ENCODE measurements at places on chromosomes 13 and 19. TPM values are rescaled to one million over a fixed set of nuclear protein-coding genes. Genes with fewer than 3 reads are reported as not detected.

SOX1 gene
- total RNA-seq = not detected

C19orf73 gene
- total RNA-seq = 0.64 TPM

C5AR1 gene
- 4.5 TPM for total RNA-seq

TEX26 gene
- not detected for total RNA-seq

CLDND2 gene
- total RNA-seq = 1.5 TPM

MISP gene
- total RNA-seq = not detected

DNA sequence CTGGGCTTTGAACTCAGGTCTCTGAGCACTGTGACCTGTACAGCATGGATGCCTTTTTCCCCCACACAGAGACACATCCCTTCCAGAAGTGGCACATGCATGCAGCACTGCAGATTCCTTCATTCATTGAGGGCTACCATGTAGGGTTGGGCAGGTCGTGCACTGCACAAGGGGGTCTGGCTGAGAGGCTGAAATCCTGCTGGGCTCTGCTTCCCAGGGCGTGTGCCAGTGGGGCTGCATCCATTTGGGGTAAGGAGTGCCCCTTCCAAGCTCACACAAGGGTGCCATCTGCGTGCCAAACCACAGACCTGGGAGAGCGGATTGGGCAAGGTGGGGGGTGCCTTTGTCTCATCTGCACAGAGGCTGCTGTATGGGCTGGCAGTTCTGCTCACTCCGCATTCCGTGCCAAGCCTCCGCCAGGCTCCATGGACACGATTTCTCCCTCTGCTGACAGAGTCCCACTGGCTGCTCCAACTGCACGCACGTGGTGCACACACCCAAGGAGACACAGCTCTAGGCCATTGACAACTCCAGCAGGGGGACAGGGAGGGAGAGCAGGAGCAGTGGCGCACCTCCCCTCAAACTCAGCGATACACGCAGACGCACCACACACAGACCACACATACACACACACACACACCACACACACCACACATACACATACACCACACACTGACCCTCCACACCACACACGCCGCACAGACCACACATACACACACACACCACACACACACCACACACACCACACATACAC, 4.5 kb upstream of the SHISA7 start:
- DNase-seq = no peak
- no peak overlapping the region for H3K27ac ChIP-seq
- peaks cover 77% of the 10 kb centered on the region for H3K27me3 ChIP-seq
- no peak overlapping the region for H3K4me3 ChIP-seq
- H3K4me1 ChIP-seq = peaks cover 11% of the 10 kb centered on the region

DNA sequence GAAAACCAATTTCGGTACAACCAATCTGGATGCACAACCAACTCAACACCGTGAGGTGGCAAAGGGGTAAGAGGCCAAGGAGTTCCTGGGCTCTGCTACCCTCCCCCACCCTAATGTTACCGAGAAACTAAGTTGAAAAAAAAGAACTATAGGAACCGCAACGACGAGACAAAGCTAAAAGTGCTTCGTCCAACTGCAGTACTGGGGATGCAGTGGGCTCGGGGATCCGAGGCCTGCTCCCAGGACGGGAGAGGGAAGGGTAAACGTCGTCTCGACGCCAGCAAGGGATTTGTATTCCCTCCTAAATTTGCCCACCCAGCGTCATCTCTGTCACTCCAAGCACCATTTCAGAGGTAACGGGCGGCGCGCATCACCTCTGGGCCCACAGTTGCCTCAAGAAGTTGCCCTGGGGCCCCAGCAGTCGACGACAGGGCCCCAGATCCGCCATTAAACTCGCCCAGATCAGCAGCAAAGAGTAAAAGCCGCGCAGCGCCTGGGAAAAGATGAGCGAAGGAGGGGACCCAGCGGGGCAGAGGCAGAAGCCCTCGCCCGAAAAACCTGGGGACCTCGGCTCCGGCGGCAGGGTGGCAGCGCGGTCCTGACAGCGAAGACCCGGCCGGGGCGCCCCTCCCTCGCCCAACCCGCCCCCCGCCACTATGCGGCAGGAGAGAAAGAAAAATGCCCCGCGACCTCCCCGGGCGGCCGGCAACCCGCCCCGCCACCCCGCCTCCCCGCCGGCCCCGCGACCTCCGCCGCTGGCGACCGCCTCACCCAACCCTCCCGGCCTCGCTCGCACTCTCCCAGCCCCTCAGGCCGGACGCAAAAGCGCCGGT, 752 bp downstream of the ZMYM5 start:
- peak overlapping the region; percentile 96 for H3K4me3 ChIP-seq
- DNase-seq = peak; percentile 29
- peaks cover 17% of the 10 kb centered on the region for H3K36me3 ChIP-seq

DNA sequence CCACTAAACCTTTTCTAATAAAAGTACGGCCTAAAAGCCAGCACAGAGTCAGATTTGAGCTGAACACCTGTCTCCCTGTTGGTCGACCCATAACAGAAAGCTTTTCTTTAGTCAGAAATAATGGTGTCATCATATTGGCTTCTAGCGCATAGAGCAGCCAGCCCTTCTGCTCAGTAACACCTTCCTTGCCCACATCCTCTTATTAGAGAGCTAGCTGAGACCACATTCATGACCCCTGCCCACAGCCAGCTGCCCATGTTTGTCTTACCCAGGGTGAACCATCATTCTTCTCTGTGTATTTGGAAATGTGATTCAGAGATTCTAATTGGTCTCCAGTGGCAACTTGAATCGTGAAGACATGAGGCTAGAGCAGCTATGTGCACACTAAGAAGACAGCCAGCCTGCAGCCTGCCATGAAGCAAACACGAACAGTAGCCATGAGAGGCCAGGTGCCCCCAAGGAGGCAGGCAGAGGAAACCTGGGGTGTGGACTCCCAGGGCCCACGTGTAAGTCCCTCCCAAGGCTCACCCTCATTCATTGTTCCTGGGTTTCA, 82.3 kb upstream of the PDCD5 start:
- H3K4me1 ChIP-seq = no peaks in the 10 kb centered on the region
- no peaks in the 10 kb centered on the region for H3K36me3 ChIP-seq
- no peak overlapping the region for H3K4me3 ChIP-seq

DNA sequence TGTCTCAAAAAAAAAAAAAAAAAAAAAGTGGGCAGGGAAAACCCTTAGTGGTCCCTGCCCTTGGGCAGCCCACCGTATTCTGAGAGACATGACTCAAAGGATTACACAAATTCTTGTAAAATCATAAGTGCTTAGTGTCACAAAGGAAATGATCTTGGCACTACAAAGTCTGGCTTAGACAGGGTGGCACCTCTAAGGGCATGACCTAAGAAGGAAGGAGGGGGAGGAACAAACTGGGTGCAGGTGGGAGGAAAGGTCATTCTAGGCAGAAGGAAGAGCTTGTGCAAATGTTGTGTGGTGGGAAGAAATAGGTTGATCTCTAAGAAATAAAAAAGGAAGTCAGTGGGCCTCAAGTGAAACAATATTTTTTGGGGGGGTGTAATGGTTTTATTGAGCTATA, 10.4 kb downstream of the PNPLA6 start:
- H3K36me3 ChIP-seq = peaks cover 72% of the 10 kb centered on the region
- H3K27me3 ChIP-seq = no peaks in the 10 kb centered on the region
- H3K27ac ChIP-seq = no peak overlapping the region
- H3K4me1 ChIP-seq = no peaks in the 10 kb centered on the region
- H3K4me3 ChIP-seq = no peak overlapping the region
- no peak for DNase-seq

DNA sequence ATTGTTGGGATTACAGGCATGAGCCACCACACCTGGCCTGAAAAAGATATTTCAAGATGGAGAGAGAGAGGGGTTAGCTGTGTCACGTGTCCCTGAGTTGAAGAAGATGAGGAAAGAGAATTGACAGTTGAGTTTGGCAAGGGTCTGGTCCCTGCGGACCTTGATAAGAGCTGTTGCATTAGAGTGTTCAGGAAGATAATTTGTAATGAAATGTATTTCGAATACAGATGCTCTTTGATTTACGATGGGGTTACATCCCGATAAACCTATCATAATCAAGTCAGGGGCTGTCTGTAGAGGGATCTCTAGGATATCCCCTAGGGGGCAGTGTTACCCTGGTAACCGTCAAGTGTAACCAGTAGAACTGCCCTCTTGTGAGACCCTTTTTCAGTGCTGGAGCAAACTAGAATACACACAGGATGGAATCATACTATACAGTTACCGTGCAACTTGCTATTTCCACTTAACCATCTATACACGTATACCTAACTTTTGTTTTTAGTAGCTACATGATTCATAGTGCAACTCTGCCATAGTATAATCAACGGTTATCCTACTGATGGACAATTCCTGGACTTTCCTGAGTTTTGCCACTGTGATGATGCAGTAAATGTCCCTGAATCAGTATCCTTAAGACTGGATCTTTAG, 1.5 kb upstream of the ELOF1 start:
- H3K4me3 ChIP-seq = peak overlapping the region; percentile 85
- DNase-seq = peak; percentile 58
- H3K27ac ChIP-seq = no peak overlapping the region
- peaks cover 19% of the 10 kb centered on the region for H3K4me1 ChIP-seq
- no peaks in the 10 kb centered on the region for H3K27me3 ChIP-seq

DNA sequence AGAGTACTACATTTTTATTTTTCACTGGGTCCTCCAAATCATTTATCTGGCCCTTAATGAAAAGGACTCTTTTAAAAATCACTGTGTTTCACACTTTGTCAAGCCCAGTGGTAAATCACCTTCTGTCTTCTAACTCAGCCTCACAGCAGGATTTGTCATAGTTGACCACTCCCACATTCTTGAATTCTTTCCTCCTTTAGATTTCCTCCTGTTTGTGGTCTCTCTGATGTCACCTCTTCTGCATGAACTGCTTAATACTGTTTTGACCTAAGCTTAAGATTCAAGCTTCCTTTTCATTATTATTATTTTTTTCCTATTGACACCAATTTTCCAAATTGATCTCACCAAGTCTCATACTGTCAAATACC, 899.8 kb upstream of the MIR17HG start:
- no peaks in the 10 kb centered on the region for H3K27me3 ChIP-seq
- no peaks in the 10 kb centered on the region for H3K4me1 ChIP-seq
- no peaks in the 10 kb centered on the region for H3K36me3 ChIP-seq
- H3K4me3 ChIP-seq = no peak overlapping the region
- DNase-seq = no peak

GRCh38 chr19:51359294-51359693, 6.9 kb downstream of the ETFB start:
- no peak overlapping the region for H3K27ac ChIP-seq
- H3K36me3 ChIP-seq = no peaks in the 10 kb centered on the region
- DNase-seq = no peak
- H3K4me3 ChIP-seq = no peak overlapping the region
- H3K4me1 ChIP-seq = peaks cover 7% of the 10 kb centered on the region

DNA sequence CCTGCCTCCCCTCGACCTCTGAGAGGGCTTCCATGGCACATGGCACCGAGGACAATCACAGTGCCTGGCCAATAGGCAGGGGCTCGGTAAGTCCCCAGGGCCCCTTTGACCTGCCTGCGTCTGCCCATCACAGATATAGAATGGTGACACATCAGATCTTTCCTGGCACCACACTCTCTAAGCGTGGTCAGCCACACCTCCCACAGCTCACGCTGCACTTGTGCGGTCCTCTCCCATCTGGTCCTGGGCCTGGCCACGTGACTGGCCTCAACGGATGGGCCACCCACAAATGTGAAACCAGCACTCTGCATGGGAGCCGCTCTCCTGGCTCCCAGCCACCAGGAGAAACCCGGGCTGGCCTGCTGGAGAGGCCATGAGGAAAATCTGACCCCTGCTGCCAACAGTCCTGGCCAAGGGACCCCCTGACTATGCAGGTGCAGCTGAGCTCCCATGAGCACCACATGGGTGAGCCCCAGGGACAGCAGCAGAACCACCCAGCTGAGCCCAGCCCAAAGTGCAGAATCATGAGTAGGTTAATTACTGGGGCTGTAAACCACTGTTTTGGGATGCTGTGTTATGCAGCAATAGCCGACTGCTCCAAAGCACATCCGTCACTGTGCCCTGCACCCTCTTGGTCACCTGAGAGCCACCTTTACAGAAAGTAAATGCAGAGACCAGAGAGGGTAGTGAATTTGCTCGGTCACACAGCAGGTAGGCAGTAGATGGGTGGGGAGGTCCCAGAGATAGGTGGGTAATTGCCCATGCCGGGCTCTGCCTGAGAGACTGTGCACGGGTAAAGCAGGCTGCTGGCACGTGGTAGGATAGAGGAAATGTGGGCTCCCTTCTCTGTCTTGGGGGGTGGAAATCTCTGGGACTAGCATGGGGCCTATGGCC, 9.7 kb upstream of the MEF2B start:
- no peak for DNase-seq
- H3K4me3 ChIP-seq = no peak overlapping the region
- no peaks in the 10 kb centered on the region for H3K27me3 ChIP-seq
- peaks cover 40% of the 10 kb centered on the region for H3K36me3 ChIP-seq
- H3K4me1 ChIP-seq = no peaks in the 10 kb centered on the region

- H3K4me1 ChIP-seq = no peaks in the 10 kb centered on the region
- H3K36me3 ChIP-seq = no peaks in the 10 kb centered on the region
- no peaks in the 10 kb centered on the region for H3K27me3 ChIP-seq
- no peak for DNase-seq
- no peak overlapping the region for H3K4me3 ChIP-seq
Measured at GRCh38 chr13:89465366-89465765, 1794.2 kb downstream of the SLITRK5 start.

- no peak overlapping the region for H3K27ac ChIP-seq
- no peaks in the 10 kb centered on the region for H3K4me1 ChIP-seq
- no peaks in the 10 kb centered on the region for H3K27me3 ChIP-seq
- H3K4me3 ChIP-seq = no peak overlapping the region
Measured at GRCh38 chr13:77230560-77230959, 96.3 kb downstream of the MYCBP2 start.

GRCh38 chr19:13154911-13155471, 4.8 kb downstream of the IER2 start:
- no peaks in the 10 kb centered on the region for H3K4me1 ChIP-seq
- peak overlapping the region; percentile 87 for H3K4me3 ChIP-seq
- H3K27ac ChIP-seq = peak overlapping the region; percentile 100
- H3K36me3 ChIP-seq = no peaks in the 10 kb centered on the region
- no peak for DNase-seq

GRCh38 chr13:93771782-93772181, 545.2 kb downstream of the GPC6 start:
- H3K27me3 ChIP-seq = no peaks in the 10 kb centered on the region
- H3K4me3 ChIP-seq = no peak overlapping the region
- H3K4me1 ChIP-seq = no peaks in the 10 kb centered on the region
- H3K27ac ChIP-seq = no peak overlapping the region

DNA sequence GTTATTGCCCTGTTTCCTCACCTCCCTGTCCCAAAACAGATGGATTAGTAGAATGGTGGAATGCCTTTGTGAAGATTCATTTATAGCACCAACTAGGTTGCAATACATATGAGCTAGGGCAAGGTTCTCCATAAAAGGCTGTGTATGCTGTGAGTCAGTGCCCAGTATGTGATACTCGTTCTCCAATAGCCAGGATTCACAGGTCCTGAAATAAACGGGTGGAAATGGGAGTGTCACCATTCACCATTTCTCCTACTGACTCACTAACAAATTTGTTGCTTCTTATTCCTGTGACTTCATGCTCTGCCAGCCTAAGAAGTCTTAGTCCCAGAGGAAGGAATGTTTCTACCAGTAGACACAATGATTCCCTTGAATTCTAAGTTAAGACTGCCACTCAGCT, 1745.4 kb downstream of the SLITRK1 start:
- no peak for DNase-seq
- H3K27ac ChIP-seq = no peak overlapping the region
- H3K36me3 ChIP-seq = no peaks in the 10 kb centered on the region
- no peaks in the 10 kb centered on the region for H3K4me1 ChIP-seq

- H3K27me3 ChIP-seq = no peaks in the 10 kb centered on the region
- peak overlapping the region; percentile 55 for H3K4me3 ChIP-seq
- peaks cover 32% of the 10 kb centered on the region for H3K4me1 ChIP-seq
- peak overlapping the region; percentile 94 for H3K27ac ChIP-seq
- no peak for DNase-seq
Measured at GRCh38 chr19:4342314-4342614, 1.1 kb upstream of the MPND start.

- H3K4me3 ChIP-seq = no peak overlapping the region
- H3K27me3 ChIP-seq = no peaks in the 10 kb centered on the region
- no peak for DNase-seq
- no peaks in the 10 kb centered on the region for H3K36me3 ChIP-seq
- peak overlapping the region; percentile 91 for H3K27ac ChIP-seq
Measured at GRCh38 chr19:6067975-6068374, 42.3 kb downstream of the RFX2 start.
